ENCODE measurements at places on chromosomes 3 and 15.

DNA sequence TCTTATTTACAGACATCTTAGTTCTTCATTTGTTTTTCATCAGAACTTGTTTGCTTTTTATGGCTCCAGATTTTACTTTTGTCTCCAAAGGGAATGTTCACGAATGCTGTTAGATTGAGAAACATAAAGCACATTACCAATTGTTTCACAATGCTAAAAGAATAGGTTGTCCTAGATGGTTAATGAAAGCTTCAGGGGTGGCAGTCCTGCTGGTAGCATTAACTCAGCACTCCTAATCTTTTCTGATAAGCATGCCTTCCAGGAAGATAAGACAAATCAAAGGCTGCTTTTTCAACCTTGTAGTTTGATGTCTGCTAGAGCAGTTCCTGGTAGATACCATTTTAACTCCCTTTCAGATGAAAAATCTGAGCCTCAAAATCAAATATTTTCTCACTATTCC, 619.4 kb downstream of the PYDC2 start:
- no peak for DNase-seq

GRCh38 chr3:59873576-59874230, 823.9 kb upstream of the CFAP20DC start:
- no peak for DNase-seq

- DNase-seq = peak; percentile 67
These were observed 44.1 kb downstream of the KLHL25 start for GRCh38 chr15:85750319-85751290.

DNA sequence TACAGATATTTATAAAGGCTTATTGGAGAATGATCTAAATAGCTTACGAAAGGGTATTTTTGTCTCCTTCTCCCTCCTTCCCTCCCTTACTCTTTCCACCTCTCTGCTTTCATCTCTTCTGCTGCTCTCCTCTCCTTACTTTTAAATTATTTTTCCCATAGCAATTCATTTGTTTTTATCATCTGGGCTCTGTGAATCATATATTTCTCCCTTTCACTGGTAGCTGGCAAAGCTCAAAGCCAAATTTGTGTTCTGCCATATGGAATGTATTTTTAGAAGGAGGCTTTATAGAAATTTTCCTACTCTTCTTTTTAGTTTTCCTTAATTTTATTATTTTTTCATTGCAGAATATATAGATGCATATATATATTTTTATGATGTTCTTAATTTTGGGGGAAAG, 385.8 kb downstream of the C3orf38 start:
- DNase-seq = no peak

DNA sequence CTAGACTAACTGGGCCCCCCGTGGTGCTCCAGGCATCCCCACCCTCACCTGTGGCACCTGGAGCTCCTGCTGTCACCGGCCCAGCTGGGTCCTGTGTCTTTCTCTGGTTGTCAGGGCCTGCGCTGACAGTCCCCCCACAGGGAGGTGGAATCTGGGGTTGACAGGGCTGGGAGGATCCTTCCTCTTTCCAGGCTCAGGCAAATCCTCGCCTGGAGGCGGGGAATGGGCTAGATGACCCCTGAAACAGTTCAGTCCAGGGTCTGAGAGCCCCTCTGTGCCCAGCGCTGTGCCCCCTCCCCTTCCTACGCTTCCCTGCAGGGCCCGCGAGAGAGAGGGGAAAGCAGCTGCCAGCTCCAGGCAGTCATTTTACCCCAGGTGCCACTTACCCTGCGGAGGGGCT, 50.1 kb upstream of the MCF2L2 start:
- no peak for DNase-seq

- no peak for DNase-seq
These were observed 262.2 kb downstream of the CHL1 start for GRCh38 chr3:458653-459310.

DNA sequence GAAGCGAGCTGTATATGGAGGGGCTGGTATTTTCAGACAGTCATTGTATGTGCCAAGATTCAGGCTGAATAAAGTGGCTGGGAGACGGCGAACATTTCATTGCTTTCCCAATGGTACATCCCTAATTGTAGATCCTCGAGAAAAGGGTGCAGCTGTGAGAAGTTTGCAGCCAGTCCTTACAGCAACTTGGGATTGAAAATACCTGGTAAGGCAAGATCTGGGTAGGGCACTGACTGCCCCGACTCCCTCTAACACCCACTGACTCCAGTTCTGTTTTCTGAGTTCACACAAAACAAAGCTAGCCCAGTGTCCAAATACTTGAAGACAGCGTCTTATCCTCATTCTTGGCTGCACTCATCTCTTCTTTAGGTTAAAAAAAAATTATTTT, 63.7 kb downstream of the EDEM1 start:
- DNase-seq = no peak

DNA sequence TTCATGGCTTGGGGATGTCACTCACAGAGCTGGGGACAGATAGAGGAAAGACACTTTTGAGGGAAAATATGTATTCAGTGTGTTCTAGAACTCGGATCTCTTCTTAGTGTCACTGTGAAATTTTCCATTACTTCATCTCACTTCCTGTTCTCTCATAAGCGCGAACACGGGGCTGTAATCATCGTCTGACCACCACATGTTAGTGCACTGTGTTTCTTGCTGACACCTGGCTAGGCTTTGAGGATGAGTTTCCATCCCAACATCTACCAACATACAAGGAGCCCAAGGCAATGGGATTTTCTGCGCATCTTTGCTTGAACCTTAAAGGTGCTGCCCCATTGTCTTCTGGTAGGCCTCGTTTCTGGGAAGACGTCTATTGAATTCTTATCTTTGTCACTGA, 84.0 kb downstream of the LIPC start:
- DNase-seq = no peak

- peak; percentile 59 for DNase-seq
These were observed 230.4 kb upstream of the CHRM5 start for GRCh38 chr15:33737687-33738601.

DNA sequence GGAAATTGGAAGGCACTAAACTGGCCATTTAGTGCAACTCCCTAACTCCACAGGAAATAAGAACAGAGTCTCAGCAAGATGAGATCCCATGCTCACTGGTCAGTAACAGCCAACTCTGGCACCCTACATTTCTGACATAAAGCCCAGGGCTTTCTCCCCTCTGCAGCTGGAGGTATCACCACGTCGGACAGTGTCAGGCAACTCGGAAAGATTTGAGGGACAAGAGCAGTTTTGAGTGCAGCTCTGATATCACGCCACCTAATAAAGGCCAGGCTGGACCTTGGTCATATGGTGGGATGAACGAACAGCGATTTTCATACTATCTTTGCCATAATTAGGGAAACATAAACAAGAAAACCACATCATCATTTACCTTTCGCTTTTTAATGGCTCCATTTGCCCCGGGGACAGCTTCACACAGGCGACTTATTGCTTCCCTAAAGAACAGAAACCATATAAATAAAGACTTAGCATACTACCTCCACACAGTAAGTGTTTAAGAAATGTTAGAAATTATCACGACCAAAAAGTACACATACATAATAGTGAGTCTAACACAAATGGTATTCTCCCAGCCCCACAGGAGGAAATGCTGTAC, 12.5 kb downstream of the EID1 start:
- DNase-seq = no peak

- DNase-seq = no peak
These were observed 162.2 kb downstream of the MYRIP start for GRCh38 chr3:39971559-39972031.

DNA sequence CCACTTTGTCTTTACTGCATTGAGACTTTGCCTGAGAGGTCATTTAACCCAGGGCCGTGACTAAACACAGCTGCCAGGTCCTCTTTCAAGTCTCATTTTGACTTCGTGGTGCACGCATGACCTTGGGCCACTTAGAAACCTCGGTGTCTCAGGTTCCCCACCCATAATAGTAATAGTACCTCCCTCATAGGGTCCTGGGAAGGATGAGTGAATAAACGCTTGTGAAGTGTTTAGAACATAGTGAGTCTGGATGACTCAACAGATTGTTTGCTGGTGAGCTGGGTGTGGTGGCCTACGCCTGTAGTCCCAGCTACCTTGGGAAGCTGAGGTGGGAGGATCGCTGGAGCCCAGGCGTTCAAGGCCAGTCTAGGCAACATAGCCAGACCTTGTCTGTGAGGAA, 56.3 kb downstream of the BDH1 start:
- DNase-seq = no peak

GRCh38 chr15:61075741-61076140, 153.4 kb downstream of the RORA start:
- no peak for DNase-seq

- no peak for DNase-seq
These were observed 30.4 kb downstream of the RORA start for GRCh38 chr15:61198722-61199121.

- DNase-seq = peak; percentile 63
These were observed 80.4 kb downstream of the IQSEC1 start for GRCh38 chr3:12992629-12993516.

GRCh38 chr3:169661361-169662131, 2.0 kb downstream of the MECOM start:
- DNase-seq = peak; percentile 62

DNA sequence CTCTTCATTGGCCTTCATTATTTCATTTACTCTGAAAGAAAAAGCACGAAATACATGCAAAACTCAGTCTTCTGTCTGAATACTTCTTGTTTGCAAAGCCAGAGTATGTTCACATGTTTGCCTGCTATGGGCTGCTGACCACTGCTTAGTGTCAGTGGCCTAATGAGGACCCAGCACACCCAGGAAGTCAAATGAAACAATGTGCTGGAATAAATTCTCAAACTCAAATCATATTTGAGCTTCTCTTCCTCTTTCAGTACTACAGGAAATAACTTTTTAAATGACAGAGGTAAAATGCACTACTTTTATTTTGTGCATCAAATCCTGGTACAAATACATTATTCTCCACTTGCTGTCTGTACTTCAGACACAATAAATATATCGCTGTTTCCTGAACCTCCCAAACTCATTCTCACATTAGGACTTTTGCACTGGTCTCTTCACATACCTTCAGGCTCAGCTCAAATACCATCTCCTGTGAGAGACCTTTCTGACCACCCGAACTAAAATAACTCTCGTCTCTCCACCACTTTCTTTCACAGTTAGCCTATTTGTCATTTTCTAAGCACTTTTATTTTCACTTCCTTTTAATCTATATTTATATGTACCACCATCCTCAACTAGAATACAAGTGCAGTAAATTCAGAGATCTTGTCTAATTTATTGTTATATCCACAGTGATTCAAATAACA, 176.8 kb downstream of the TUSC7 start:
- no peak for DNase-seq

DNA sequence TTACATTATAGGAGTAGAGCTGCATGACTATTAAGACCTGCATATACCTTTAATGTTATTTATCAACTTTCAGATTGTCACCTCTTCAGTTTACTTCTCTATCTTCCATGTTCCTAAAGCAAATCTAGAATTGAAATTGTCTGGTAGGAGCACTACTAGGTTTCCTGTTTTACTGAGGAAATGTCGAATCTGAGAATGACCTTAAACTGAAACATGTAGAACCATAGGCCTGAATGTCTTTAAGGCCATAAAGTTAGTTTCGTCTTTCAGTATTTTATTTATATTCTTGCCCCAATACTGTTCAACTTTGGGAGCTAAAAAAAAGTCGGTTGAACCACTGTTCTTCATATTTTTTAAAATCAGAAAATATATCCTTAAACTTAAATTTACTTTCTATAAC, 92.7 kb downstream of the IL1RAP start:
- no peak for DNase-seq

DNA sequence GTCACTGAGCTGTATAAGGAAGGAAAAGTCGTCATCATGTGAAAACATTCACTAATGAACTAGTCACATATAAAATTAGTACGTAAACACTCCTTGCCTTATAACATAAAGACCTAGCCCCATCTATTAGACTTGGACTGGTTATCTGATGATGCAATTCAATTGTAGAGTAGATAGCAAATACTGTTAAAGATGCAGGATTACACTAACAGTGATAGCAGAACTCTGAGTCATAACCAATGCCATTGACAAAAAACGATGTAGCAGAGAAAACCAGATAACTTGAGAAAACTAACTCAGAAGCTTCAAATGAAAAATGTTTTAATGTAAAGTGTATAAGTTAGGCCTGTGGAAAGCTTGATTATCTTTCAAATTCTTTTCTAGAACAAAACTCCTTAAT, 132.2 kb downstream of the WDR72 start:
- no peak for DNase-seq

- DNase-seq = no peak
These were observed 22.7 kb upstream of the DOCK3 start for GRCh38 chr3:50651920-50652529.

DNA sequence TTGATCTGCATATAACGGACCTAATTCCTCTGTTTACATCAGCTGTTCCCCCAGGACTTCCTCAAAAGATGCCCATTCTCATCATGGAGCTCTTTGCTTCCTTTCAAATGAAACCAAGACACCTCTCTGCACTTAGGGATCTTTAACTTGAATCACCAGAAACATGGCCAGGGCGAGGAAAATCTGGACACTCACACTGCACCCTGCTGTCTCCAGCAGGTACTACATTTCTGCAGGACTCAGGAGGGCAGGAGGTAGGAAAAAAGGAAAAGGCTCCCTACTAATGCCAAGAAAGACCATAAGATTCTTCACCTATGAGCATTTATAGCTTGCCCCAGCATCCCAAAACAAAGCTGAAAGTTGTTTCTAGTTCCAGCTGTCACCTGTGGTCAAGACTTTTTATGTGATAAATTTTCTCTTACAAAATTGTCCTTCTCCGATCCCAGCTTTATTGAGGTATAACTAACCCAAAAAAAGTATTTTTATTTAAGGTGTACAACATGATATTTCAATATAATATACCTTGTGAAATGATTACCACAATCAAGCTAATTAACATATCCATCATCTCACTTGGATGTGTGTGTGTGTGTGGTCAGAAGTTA, 87.3 kb upstream of the C15orf61 start:
- DNase-seq = peak; percentile 85

DNA sequence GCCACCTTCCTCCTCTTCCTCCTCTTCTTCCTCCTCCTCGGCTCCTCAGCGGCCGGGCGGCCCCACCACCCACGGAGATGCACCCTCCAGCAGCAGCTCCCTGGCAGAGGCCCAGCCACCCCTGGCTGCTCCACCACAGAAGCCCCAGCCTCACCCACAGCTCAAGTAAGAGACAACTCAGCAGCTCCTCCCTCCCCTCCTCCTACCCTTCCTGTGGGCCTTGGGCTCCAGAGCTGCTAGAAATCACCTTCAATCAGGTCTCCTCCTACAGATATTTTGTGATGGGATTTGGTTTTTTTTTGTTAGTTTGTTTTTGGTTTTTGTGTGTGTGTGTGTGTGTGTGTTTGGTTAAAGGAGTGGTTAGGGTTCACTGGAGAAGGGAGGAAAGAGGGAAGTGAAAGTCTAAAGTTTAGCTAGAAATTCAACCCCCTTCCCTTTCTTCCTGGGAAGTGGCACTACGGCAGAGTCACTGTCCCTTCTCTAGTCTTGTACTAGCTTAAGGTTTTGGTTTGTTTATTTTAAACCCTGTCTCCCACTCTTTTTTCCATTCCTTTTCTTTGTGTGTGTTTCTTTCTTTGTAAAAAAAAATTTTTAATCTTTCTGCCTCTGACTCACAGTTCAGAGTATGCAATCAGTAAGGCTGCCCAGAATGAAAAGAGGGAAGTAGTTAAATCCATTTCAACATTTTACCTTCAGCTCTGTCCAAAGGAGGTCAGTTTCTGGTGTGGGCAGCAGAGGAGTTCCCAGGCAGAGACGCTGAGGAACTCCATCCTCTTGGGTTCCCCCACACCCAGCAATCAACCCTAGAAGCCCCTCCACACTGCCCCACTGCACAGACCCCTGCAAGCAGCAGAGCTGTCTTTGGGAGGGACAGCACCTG, 29.0 kb upstream of the TIMP4 start:
- peak; percentile 55 for DNase-seq

All from AG20443 (cell line).